ENCODE measurements at places on chromosomes 4 and X.

DNA sequence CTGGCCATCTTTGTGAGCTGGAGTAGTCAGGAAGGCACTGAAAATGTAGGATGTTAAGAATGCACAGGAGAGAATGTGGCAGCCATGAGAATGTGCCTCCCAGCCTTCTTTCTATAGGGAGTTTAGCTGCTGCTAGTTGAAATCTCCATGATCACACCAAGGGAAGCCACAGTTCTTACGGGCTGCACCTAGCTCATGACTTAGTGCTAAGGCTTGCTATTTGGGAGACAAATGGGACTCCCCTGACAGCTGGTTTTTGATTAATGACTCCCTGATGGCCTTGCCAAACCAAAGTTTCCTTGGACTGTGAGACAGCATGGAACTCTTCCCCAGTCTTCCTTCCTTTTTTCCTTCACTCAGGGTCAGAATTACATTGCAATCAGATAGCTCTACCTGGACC, 9.2 kb downstream of the CTSO start:
- no peak for DNase-seq

DNA sequence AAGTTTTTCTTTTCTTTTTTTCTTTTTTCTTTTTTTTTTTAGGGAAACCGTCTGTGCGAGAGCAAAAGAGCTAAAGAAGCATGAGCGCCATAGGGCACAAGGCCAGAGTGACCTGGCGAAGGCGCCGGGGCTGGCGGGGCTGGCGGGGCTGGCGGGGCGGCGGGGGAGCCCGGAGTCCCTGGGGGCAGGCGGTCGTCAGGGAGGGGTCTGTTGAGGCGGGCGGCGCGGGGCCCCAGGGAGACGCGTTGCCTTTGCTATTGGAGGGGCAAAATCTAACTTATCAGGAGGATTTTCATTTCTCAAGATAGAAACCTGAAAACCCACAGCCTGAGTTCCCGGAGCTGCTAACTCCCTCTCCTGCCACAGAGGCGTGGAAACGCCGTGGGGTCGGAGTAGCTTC, 135.6 kb upstream of the SMAD1 start:
- no peak for DNase-seq

DNA sequence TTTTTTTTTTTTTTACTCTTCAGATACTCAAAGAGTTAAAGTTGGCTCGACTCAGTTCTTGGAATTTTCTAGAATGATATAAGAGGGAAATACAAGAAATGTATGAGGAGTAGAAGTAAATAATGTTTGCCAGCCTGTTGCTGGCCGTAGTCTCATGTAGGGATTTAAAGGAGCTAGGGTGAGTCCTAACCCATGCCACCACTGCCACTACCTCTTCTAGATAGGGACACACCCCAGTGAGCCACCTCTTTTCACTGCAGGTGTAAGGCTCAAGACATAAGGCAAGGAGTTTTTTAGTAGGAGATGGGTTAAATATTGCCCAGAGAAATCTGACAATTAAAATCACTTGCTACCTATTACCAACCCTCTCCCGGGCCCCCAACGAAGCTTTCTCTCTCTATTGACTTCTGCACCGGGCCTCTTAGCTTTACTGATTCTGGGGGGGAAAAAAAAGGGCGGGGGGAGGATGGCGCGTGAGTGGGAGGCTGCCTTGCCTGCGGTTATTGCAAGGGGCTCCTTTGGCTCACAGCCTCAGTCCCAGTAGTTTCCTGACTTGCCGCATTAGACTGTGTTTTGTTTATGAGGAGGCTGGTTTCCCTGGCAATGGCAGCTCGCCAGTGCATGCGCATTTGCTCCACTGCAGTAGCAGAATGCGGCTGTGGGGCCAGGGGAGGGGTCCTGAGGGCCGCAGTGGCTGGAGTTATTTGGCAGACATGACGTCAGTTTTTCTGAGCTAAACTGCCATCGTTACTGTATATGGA, 3.0 kb downstream of the LINC00632 start:
- DNase-seq: peak; percentile 60

DNA sequence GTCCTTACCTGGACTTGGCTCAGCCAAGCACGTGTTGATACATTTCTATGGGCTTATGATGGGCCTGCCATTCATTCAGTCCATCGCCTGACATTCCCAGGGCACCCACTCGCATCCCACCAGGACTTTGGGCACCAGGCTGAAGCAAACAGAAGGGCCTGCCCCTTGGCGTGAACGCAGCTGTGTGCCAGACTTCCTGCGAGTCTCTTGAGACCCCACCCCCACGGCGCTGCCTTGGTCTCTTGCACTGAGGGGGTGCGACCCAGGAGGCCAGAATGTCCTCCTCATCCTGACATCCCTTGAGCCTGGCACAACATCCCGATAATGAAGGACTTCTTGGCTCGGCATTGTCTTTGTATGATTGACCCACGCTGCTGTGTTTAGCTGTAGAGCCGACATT, 1.5 kb upstream of the PSAPL1 start:
- DNase-seq: no peak

DNA sequence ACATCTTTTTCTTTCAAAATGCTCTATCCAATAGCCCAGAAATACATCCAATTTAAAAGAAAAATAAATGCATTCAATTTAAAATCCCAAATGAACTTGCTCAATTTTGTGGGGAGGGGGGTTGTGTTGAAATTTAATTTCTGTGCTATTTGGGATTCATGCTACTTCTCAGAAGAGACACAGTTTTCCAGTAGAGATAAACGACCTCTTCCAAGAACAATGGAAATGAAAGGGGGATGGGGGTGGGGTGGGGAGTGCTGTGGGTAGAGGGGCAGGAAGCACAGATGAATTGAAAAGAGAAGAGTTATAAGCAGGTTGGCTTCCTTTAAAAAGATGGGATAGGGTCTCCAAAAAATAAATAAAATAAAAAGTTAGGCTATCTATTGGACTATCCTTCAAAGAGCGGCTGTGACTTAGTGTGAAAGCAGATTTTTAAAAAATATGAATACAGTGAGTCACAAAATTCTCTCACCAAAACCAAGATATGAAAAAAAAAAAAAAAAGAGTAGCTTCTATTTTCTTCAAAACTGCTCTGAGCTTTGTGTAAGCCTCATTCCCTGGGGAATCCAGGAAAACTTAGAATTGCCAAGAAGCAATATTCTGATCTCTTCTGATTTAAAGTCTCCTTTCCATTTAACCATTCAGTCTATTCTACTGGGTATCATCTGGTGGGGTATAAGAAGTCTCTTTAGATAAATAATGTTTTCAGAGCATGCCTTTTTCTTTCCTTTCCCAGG, 324.3 kb downstream of the PTTG2 start:
- peak; percentile 17 for DNase-seq

DNA sequence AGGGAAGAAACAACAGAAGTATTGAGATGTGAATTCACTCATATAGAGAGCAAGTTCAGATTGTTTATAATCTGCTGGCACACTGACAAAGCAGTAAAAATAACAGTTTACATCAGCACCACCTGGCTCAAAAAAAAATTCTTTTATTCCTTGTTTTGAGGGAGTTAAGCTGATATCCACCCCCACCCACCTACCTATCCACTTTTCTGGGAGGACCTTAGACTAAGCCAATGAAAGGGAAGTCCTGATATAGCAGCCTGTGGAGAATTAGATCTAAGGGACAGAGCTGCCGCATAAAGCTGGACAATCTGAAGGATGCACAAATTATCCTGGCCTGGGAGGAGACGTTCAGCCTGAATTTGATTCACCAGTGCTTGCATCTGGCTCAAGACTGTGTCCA, 264.5 kb downstream of the RCHY1 start:
- DNase-seq: no peak

DNA sequence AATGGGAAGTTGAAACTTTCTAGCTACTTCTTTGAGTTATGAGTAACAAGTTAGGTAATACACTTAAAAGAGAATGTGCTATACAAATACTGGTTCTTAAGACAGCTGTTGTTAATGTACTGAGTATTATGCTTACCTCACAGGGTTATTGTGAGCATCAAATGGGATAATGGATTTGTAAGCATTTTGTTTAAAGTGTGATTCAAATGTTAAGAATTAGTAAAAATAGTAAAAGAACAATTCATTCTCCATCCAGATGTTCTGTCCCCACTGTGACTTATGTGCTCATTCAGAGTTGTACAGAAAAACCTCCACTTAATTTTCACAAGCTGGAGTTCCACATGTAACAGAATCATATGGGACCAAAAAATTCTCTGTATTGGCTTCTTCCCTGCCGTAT, 63.6 kb downstream of the AR start:
- DNase-seq: no peak

DNA sequence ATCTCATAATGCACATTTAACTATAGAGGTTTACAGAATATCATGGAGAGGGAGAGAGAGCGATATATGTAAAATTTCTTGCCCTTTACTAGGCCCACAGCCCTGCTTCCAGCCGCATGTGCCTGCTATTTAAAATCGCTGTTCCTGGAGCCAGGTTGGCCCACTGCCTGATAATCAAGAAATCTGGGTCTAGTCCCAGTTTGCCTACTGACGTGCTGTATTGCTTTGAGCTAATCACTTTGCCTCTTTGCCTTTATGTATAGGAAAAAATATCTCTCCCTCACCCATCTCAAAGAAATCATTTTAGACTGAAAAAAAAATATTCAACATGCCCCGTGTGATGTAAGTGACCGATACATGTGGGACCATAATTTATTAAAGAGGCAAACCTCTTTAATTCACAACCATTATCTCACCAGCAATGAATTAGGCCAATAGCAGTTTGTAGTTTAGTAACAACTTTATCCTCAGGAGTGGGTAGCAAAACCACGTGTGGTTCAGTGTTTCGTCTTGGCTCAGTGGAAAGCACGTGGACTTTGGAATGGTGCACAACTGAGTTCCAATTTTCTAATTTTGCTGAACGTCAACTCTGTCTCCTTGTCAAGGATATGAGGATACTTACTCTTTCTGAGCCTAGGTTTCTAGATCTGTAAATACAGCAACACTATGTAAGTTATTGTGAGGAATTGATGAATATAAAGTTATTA, 62.6 kb downstream of the GRXCR1 start:
- no peak for DNase-seq

GRCh38 chr4:171594293-171594692, 218.9 kb upstream of the GALNTL6 start:
- no peak for DNase-seq

DNA sequence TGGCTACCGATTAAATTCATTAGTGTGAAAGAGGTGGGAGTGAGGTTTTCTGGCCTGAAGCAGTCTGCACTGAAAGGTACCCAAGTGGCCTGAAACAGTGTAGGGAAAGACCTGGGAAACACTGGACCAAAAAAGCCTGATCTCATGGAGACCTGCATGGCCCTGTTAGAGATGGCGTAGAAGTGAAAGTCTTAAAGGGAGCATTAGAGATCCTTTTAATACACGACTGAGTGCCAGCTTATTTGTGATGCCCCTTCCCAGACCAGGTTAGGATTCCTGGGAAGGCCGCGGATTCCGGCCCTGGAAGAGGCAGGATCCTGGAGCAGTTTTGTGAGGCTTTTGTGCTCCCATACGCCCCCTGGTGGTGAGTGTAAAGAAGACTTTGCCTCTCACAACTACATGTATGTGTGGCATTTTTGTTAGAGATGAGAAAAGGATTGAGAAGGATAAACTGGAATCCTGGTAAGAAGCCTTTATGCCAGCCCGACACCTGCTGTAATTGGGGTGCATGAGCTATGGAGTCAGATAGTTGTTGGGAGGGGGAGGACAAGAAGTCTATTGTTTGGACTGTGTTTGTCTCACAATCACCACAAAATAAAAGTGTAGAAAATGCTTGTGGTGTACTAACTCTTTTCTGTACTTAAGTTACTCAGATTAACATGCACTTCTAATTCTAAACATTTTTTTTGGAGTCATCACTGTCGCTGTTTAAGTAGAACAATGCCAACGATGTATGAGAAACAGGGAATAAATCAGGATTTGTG, 54.0 kb downstream of the JADE1 start:
- DNase-seq: peak; percentile 75

GRCh38 chr4:169948271-169948670, 77.9 kb downstream of the MFAP3L start:
- no peak for DNase-seq

DNA sequence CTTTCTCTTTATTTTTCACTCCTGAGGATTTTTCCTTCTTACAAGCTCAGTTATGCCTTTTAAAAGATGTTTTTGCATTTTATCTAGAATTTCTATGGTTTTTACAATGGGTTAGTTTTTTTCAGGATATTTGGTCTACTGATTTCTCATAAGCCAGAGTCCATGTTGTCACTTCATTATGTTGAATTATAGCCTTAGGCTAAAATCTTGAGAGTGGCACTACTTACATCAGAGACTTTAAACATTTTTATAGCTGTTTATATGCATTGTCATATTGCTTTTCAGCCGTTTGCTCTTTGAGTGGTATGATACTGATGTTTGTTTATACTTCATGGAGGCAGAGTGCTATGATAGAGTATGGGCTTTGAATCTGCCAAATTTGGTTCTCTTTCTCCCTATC, 36.4 kb downstream of the CXorf58 start:
- no peak for DNase-seq

- DNase-seq: peak; percentile 70
These were observed 58.0 kb downstream of the SEPTIN11 start for GRCh38 chr4:77007358-77008230.

GRCh38 chr4:19386786-19387185, 864.9 kb upstream of the SLIT2 start:
- DNase-seq: no peak

DNA sequence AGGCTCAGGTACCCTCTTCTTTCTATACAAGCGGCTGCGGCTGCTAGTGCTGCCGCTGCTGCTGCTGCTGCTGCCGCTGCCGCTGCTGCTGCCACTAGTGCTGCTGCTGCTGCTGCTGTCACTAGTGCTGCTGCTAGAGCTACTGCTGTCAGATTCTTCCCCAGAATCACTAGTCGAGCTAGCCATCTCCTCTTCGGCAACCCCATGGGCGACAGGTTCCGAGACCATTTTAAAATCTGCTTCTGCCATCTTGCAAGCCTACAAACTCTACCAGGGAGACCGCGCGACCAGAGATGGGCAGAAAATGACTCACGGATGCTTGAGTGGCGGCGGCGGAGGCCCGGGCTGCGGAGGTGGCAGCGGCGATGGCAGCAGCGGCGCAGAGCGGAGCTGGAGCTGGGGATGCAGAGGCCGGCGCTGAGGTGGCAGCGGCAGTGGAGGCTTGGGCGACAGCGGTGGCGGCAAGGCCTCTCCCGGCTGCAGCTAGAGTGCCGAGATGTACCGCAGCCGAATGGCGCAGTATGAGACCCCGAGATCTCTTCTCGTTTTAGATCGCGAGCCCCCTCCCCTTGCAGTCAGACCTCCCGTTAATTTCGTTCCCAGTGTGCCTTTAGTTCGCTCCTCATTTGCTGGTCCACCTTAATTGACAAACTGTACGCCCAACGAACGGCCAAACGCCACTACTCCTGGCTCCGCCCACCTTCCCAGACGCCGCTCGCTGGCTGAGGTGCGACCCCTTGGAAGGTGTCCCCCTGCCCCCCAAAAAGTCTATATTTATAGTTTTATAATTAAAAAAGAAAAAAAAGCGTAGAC, at the start of gene NAP1L3:
Gene NAP1L3, minus strand, starts transcription at position 523 of the 813 bp plus-strand sequence. Its CDS starts 274 bp downstream, at position 249.
- peak; percentile 71 for DNase-seq
